ENCODE measurements at places on chromosomes 3 and 15. TPM values are rescaled to one million over a fixed set of nuclear protein-coding genes. Genes with fewer than 3 reads are reported as not detected.

GRCh38 chr3:196096382-196096953 lies 14.6 kb upstream of the TFRC start:
- DNase-seq = peak; percentile 18

GRCh38 chr3:47019201-47019600 lies 39.7 kb downstream of the NBEAL2 start:
- no peak for DNase-seq

GRCh38 chr3:102165367-102165766 lies 269.4 kb upstream of the ZPLD1 start:
- no peak for DNase-seq

DNA sequence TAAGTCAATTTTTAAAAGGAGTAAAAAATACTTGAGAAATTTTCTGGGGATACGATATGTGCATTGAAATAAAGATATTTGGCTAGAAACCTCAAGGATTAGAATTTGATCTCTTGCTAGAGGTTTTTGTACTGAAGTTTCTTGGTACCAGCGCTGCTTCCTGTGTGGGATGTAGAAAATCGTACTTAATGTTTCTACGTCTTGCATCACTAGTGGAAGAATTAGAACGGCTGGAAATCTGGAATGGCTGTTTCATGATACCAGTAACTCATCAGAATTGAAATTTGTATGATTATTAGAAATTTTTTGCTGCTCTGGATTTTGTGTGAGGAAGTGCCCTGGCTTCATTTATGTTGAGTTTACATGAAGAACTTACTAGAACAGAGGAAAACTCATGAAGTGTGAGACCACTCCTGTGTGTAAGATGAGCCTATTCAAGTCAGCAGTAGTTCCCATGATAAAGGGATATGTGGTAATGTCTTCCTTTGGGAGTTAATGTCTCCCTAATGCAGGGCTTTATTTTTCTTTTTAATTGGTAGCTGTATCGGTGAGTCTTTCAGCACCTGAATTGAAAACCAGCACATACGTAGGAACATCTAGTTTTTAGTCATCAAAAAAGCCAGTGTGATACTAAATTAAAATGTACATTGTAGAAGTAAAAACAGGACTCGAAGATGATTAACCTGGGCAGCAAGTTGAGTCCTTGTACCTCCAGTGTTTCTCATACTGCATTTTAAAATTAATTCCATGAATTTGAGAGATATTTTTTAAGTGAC lies 3.2 kb downstream of the KBTBD8 start:
- no peak for DNase-seq

The FBXW12 gene
- not detected for total RNA-seq

The GLDN gene
- total RNA-seq = not detected

The MINAR1 gene
- total RNA-seq = 0.42 TPM

The CLDN1 gene
- not detected for total RNA-seq

The ANKRD63 gene
- total RNA-seq = 0.32 TPM

The FOXL2 gene
- not detected for total RNA-seq

The WWTR1 gene
- 0.73 TPM for total RNA-seq

All from activated B cell treated with CpG ODN at 0.5 μM for 24 hours (primary cell).